Thoracic aorta (tissue), 2 donors: ENCODE measurements at places on chromosomes 2 and 18. TPM values are rescaled to one million over a fixed set of nuclear protein-coding genes. Genes with fewer than 3 reads are reported as not detected.

DNA sequence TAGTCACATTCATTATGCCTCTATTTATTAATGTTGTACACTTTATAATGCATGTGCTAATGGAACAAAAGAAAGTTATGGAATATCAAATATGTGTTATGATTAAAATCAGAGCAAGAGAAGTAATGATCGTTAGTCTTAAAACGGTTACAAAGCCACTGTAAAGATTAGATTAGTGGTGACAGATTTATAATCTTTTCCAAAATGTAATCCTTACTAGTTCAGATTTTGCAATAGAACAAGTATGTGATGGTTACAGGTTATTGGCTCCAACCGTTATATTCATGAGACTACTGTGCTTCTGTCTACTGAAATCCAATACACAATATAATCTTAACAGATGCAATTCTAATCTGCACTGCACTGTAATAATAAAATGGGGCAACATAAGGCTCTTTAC, 180.6 kb downstream of the ZNF521 start:
- no peak for DNase-seq
- no peaks in the 10 kb centered on the region for H3K4me1 ChIP-seq
- no peaks in the 10 kb centered on the region for H3K36me3 ChIP-seq
- H3K27ac ChIP-seq, result no peak overlapping the region

DNA sequence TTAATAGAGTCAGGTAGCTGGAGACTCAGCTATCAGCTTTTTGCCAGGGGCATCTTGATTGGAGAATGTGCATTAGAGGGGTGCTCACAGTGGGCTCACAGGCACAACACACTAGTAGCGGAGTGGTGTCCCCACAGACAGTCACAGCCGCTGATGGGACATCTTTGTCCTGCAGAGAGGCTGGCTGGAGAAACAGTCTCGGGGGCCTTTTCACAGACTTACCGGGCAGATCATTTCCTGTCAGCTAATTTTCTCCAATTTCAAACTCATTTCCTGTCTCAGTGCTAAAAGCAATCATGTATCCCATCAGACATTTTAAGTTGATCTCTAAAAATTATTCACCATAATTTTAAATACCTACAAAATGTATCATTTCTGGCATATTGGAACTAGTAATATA, 562.6 kb downstream of the DCDC2C start:
- no peak for DNase-seq
- no peaks in the 10 kb centered on the region for H3K27me3 ChIP-seq
- H3K4me3 ChIP-seq, result no peak overlapping the region
- no peaks in the 10 kb centered on the region for H3K36me3 ChIP-seq
- H3K4me1 ChIP-seq, result no peaks in the 10 kb centered on the region

- no peaks in the 10 kb centered on the region for H3K36me3 ChIP-seq
- H3K4me1 ChIP-seq, result peaks cover 9% of the 10 kb centered on the region
- no peaks in the 10 kb centered on the region for H3K27me3 ChIP-seq
- H3K4me3 ChIP-seq, result peak overlapping the region; percentile 92
- no peak for DNase-seq
- H3K27ac ChIP-seq, result peak overlapping the region; percentile 80
These were observed 680 bp downstream of the DTNB start for GRCh38 chr2:25672494-25673299.

- H3K36me3 ChIP-seq, result no peaks in the 10 kb centered on the region
- H3K4me3 ChIP-seq, result peak overlapping the region; percentile 99
- no peak for DNase-seq
These were observed 463 bp downstream of the PPP1CB start for GRCh38 chr2:28751956-28752630.

The MBP gene
- 41.7 TPM for total RNA-seq

- no peaks in the 10 kb centered on the region for H3K27me3 ChIP-seq
- no peaks in the 10 kb centered on the region for H3K36me3 ChIP-seq
- DNase-seq, result no peak
- H3K27ac ChIP-seq, result no peak overlapping the region
- no peaks in the 10 kb centered on the region for H3K4me1 ChIP-seq
These were observed 57.7 kb upstream of the HPCAL1 start for GRCh38 chr2:10245021-10245420.

DNA sequence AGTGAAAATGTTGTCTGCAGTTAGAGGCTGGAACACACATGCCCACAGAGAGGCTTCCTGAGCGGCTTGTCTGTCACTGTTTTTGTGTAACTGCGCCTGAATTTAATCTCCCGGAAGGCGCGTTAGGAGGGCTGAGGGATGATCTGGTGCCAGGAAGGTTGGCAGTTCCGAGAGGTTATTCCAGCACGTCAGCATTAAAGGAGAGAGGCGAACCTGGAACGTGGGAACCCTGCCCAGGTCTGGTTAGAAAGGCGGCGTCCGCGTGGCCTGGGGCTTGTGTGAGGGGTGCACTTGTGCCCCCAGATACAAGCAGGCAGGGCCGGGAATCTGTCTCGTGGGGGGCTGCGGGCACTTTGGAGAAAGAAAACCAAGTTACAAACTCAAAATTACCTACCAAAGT, 75.3 kb downstream of the NFATC1 start:
- H3K4me3 ChIP-seq, result no peak overlapping the region
- H3K36me3 ChIP-seq, result peaks cover 20% of the 10 kb centered on the region
- no peak for DNase-seq
- H3K27ac ChIP-seq, result no peak overlapping the region
- no peaks in the 10 kb centered on the region for H3K4me1 ChIP-seq
- H3K27me3 ChIP-seq, result no peaks in the 10 kb centered on the region

DNA sequence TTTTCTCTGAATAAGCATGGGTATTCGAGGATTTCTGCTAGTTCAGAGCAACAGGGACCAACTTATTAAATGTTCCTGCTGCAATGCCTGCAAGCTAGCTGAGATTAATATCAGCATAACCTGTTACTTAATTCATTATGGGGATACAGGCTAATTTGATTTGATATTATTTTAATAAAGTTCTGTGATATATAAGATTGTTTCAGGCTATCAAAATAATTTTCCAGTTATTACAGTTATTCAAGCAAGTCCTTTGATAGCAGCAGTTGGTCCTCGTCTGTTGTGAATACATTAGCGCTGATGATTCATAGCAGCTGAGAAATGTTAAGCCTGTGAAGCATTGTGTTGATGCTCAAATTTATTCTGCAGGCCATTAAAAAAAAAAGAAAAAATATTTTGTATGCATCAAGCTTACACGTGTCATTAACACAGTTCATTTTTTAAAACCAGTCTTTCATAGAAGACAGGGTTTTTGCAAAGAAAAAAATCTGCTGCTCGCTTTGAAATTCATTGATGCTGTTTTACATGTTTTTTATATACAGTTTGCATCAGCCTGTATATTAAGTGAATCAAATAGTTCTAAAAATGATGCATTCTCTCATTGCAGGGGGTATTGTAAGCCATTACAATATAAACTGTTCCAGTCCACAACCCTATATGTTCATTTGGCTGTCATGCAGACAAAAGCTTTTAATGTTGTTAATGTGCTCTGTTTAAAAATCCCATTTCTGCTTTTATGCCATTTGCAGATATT, 482.5 kb downstream of the BCL11A start:
- DNase-seq, result no peak
- no peaks in the 10 kb centered on the region for H3K4me1 ChIP-seq
- no peaks in the 10 kb centered on the region for H3K36me3 ChIP-seq

DNA sequence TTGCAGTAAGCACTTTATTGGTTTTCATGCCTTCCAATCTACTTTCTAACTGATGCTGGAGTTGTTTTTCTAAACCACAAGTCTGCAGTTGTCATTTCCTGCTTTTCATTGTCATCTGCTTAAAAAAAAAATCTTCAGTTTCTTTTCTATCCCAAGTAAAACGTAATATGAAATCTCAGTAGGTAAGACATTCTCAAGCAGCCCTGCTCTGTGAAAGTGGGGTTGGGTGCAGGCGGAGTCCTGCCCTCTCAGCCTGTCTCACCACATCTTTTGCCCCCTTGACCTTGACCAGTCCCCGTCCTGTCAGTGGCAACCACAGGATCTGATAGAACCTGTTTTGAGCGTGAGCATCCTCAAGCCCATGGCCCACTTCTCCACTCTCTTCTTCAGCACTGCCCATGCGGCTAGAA, 80.0 kb upstream of the CPO start:
- no peak for DNase-seq
- H3K4me3 ChIP-seq, result no peak overlapping the region
- H3K36me3 ChIP-seq, result no peaks in the 10 kb centered on the region
- peaks cover 7% of the 10 kb centered on the region for H3K4me1 ChIP-seq
- no peaks in the 10 kb centered on the region for H3K27me3 ChIP-seq

The MAPK4 gene
- total RNA-seq, result 1.5 TPM

- H3K4me3 ChIP-seq, result no peak overlapping the region
- no peaks in the 10 kb centered on the region for H3K4me1 ChIP-seq
- no peaks in the 10 kb centered on the region for H3K27me3 ChIP-seq
- no peaks in the 10 kb centered on the region for H3K36me3 ChIP-seq
- DNase-seq, result no peak
These were observed 645.0 kb downstream of the IRS1 start for GRCh38 chr2:226154610-226155009.

The GNLY gene
- total RNA-seq, result 1.5 TPM

DNA sequence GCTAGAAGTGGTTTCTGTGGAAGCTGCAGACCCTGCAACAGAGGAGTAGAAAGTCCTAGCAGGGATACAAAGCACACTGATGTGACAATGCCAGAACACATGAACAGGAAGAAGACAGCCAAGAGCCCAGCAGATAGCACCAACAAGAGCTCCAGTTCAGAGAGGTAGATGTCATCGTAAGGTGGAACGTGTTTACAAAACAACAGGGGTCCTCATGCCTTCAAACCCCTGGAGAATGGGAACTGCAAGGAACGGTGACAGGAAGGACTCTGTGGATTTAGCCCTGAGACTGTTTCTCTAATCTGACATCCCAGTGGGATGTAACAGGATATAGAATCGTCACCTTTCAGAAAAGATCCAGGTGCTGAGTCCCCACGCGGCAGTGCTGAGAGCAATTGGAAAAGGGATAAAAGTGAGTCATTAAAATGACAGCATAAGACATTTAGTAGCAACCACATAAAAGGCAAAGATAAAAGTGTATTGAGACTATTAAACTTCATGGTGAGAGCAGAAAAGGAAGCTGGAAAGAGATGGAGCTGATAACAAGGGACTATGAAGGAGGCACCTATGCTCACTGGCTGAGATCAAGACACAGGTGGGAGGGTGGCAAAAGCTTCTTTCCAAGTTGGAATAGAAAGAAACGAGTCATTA, 195.2 kb downstream of the FBXO15 start:
- no peaks in the 10 kb centered on the region for H3K36me3 ChIP-seq
- no peaks in the 10 kb centered on the region for H3K4me1 ChIP-seq
- H3K4me3 ChIP-seq, result no peak overlapping the region
- no peak for DNase-seq

DNA sequence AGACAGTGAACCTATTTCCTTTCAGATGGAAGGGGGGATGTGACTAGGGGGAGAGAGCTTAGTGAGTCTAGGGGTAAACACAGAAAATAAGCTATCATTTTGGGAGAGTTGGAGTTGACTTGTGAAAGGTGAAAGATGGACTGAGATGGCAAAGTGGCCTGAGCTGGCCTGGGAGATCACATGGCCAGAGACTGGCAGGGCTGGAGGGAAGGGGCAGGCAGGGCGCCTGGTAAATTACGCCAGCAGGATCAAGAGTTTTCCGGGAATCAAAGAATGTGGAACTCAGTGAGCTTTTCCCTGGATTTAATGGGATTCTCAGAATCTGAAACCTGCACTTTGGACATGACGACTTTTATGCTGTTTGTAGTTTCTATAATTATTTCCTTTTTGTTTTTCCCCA, 841 bp upstream of the CFAP65 start:
- no peaks in the 10 kb centered on the region for H3K4me1 ChIP-seq
- no peak for DNase-seq
- no peak overlapping the region for H3K27ac ChIP-seq
- no peaks in the 10 kb centered on the region for H3K36me3 ChIP-seq
- H3K27me3 ChIP-seq, result no peaks in the 10 kb centered on the region

The BUB1 gene
- total RNA-seq, result 0.49 TPM

GRCh38 chr2:220228310-220229006, 601.0 kb downstream of the SLC4A3 start:
- no peak for DNase-seq
- H3K27me3 ChIP-seq, result no peaks in the 10 kb centered on the region
- H3K4me1 ChIP-seq, result peaks cover 29% of the 10 kb centered on the region
- no peak overlapping the region for H3K27ac ChIP-seq
